ENCODE measurements at places on chromosomes 4 and X.

- no peak for DNase-seq
Measured at GRCh38 chrX:149572743-149573142, 14.5 kb downstream of the MAGEA9B start.

DNA sequence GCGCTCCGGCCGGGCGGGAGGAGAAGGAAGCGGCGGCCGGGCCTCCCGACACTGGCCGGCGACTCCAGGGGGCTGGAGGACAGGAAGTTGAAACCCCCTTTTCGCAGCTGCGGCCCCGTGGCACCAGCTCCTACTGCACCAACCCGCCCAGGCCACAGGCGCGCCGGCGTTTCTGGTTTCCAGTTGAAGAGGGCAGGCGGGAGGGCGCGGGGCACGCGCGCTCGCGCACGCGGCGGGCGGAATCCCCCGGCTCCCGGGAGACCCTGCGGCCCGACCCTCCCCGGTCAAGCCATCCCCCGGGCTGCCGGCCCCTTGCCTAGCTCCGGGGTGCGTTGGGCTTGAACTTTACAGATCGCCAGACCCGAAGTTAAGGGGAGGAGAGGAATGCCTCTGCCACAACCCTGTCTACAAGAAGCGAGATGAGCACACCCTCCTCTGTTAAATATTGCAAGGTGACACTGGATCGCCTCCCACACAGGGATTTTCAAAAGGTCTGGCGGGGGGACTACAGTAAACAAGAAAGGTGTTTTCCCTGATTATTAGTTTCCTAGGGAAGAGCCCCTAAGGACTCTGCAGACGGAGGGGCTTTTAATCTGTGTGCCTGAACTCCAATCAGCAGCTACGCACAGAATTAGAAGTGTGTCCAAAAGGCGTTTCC is 1.4 kb downstream of the ELOVL6 start:
- no peak for DNase-seq

- DNase-seq: no peak
Measured at GRCh38 chr4:189613207-189613606, 327.5 kb upstream of the FRG1 start.

GRCh38 chr4:85725721-85726170 is 250.8 kb downstream of the ARHGAP24 start:
- no peak for DNase-seq

DNA sequence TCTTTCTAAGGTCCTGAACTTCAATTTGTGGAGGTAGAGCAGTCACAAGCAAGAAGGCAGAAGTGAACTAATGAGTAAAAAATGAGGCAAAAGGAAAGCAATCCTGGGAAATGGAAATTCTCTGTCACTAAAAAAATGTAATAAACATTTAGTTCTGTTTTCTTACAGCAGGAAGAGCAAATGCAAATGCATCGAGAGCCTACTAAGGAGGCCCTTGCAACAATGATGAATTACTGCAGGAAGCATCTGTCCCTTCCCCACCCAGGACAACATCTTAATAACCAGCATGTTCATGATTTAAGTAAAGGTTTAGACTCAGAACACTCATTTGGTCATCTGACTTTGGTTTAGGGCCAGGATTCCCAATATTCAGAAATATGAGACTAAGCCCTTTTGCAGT is 341.4 kb upstream of the NOCT start:
- DNase-seq: no peak

DNA sequence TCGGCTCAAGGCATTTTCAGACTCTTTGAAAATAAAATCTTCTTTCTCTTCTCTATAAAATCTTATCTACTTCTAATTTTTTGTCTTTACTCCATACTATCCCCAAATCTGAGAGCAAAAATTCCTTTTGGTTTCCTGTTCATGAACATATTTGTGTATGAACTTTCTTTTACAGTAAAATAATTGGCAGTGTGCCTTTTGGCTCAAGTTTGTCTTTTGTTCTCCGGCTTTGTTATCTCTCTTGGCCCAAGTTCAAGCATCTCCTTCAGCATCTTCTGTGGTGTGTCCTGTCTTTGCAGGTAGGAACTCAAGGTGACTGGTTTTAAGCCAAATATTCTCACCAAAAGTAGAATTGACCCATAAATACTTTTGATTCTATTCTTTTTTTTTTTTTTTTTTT is 276.6 kb upstream of the FAT1 start:
- no peak for DNase-seq

DNA sequence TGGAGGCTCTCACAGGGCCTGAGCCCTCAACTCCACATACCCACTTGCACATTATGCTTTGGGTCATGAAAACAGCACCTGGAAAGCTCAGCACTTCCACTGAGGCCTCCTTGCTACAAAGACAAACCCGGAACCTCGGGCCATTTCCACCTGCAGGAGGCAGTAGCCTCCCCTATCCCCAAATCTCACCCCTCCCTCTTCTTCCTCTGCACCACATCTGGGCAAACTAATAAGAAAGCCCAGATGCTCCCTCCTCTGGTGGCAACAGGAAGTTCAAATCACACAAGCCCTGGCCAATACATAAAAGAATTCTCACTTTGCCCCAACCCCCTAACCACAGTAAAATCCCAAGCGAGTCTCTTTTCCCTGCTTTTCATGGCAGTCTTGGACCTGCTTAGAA is 136.4 kb downstream of the MAPK10 start:
- no peak for DNase-seq

DNA sequence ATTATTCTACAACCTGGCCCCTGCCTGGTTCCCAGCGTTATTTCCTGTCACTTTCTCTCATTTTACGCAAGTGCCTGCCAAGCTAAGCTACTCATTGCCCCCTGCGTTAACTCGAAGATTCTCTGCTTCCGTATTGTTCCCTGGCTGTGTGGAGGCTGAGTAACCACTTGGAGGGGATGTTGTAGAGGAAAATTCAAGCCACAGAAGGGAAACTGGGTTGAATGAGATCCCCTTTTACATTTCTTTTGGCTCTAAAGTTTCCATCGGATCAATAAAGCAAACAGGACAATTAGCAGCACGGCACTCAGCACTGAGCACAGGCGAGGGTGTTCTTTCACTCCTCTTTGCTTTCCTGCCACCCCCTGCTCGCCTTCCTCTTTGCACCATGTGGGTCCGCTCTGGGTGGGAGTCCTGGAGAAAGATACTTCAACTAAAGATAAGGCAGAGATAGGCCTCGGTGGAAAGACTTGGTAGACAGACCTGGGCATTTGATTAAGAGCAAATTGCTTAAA is 4.2 kb upstream of the TMSB4X start:
- DNase-seq: no peak

GRCh38 chr4:74206088-74206825 is 48.3 kb downstream of the MTHFD2L start:
- no peak for DNase-seq

GRCh38 chr4:8721621-8722020 is 129.1 kb downstream of the CPZ start:
- no peak for DNase-seq

DNA sequence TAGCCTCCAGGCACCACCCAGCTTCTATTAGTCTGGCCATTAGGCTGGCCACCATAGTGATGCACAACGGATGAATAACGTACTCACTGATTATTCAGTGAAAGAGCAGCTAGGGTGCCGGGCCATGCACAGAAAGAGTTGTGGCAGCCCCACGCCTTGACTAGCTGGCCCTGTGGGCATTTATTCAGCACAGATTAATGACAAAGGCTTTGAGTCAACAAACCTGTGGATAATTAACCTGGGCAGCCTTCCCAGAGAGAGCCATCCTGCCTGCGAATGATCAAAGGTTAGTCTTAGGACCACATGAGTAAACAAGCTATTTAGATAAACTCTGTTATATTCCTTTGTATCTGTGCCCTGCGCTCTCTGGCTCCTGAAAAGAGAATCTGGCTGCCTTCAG is 37.2 kb downstream of the MAP9 start:
- no peak for DNase-seq

GRCh38 chrX:79082899-79083298 is 61.6 kb upstream of the GPR174 start:
- no peak for DNase-seq

DNA sequence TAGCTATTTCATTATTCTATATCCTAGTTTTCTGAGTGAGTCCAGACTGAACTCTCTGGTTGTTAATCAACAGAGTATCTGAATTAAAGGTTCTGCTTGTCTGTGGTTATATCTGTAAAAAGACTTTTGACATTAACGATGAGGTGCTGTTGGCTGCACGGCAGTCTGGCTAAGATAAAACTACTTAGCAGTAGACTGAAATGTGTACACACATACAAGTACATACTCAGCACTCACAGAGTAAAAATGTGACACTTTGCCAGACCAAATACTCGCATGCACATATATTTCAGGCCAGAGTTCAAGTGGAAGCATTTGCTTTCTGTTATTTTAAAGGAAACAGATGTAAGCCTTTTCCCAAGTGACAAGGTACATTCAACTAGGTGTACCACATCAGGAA is 80.5 kb downstream of the PRDM5 start:
- DNase-seq: no peak

DNA sequence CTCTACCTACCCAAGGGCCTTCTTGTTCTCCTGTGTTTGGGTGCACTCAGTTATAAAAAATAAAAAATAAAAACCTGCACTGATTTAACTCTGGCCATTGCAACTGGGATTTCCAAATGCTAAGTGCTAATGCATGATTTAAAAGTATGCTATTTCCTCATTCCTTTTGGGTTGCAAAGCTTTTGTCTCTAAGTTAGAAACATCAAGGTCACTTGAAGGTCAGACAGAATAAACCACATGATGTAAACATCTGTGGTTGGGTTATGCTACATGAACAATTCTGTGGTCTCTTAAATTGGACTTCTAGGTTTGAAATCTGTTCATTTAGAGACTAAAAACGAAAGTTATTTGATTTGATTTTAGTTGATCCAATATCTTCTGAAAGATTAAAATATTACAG is 1547.4 kb upstream of the TENM3 start:
- DNase-seq: no peak

GRCh38 chrX:53028678-53029077 is 19.9 kb upstream of the GPR173 start:
- no peak for DNase-seq

- DNase-seq: no peak
Measured at GRCh38 chr4:110681381-110681780, 58.5 kb upstream of the PITX2 start.

DNA sequence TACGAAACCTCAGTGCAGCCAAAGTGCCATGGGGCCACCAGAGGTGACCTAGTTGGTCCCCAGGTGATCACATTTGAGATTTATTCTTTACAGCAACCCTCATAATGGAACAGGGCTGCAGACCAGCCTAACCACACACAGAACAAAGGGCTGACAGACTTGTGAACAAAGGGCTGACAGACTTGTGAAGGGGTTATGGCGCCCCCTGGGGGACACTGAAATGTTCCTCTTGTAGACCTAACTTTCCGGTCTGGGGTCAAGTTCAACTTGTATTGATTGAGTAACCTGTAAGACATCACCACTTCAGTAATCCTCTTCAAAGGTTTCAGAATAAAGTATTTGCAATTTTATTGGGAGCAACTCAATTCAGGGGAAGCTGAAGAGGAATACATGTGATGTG is 175.9 kb upstream of the RPS6KA3 start:
- DNase-seq: peak; percentile 74

DNA sequence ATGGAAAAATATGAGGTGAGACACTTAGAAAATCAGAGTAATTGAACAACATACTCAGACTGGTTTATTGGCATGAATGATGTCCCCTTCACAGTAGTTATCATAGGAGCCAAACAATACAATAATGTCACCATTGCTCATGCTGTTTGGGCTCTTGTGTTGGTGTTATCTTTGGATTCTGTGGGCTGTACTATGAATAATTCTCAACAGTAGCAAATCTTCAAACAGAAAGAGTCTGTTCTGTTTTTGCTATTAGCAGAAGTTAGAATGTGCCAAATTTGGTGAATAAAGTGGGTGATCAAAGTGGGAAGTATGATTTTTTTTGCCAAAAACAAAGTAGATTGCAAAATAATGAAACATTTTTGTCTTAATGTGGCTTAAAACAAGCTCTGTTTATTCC is 58.3 kb downstream of the GRID2 start:
- no peak for DNase-seq

DNA sequence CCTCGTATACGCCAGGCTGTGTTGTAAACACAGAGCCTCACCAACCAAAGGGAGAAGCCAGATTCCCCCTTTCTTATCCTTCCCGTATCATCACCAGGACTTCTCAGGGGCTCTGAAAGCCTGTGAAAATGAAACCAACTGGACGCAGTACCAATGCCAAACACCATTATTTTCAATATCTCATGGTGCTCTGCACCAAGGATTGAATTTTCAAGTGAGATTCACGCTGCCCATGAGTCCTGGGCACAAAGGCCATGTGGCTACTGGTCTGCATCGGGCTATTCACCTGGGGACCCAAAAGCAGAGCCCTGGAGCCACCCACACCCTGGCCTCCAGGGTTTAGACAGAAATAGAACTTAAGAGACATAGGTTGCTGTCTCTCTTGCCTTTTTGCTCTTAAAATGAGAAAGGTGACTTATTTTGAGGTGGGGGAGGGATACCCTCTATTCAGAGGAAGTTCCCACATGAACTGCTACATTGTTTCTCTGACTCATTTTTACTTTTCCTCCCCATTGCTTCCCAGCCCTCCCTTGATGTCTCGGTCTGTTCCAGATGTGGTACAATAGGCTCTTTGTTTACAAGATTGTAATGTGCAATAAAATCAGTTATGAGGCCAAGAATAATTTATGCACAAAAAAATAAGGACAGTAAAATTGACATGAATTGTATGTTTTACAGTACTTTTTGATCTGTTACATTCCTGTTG is 55.4 kb downstream of the MAML3 start:
- DNase-seq: no peak

- no peak for DNase-seq
Measured at GRCh38 chrX:21757960-21758359, at the start of gene SMPX. TSS of gene SMPX (minus strand) at chrX:21758116. CDS start at chrX:21754290, 3,826 bp downstream.

- no peak for DNase-seq
Measured at GRCh38 chrX:133958997-133959688, 26.3 kb downstream of the GPC3 start.

DNA sequence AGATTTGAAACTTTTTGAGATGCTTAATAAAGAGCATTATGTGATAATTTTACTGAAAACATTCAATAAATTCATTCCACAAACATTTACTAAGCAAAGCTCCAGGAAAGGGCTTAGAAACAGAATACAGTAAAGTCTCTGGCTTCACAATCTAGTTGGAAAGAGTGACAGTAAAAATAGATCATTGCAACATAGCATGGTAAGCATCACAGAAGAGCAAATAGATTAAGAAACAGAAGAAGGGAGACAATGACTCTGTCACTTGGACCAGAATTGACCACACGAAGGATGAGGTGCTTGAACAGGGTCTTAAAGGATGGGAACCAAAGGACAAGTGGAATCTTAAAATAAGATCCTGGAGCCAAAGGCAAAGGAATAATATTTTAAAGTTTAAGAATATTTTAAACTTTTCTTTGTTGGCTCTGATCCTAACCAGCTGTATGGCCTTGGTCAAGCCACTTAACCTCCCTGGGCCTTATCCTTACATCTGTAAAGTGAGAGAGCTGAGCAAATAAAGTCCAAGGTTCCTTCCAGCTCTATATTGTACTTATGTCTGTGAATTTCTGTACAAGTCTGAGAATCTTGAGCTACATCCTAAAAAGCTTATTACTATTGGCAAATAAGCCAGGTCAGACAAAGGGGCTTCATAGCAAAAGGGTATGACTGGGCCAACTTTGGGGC is 33.9 kb downstream of the SEC24D start:
- no peak for DNase-seq

GRCh38 chr4:62881210-62881609 is 1528.0 kb downstream of the TECRL start:
- DNase-seq: no peak

Data from stimulated activated CD4-positive, alpha-beta T cell treated with anti-CD3 and anti-CD28 coated beads, Interleukin-1b, Interleukin-23, amount 100 ng/mL, for 1 hour (primary cell).